ENCODE measurements at places on chromosomes 4 and X.
A peak's percentile ranks its signal among the peaks of the same experiment; 100 is the strongest.

- H3K4me1 ChIP-seq = no peaks in the 10 kb centered on the region
- no peaks in the 10 kb centered on the region for H3K27me3 ChIP-seq
These were observed 67.6 kb downstream of the SHOX start for GRCh38 chrX:698206-698605.

DNA sequence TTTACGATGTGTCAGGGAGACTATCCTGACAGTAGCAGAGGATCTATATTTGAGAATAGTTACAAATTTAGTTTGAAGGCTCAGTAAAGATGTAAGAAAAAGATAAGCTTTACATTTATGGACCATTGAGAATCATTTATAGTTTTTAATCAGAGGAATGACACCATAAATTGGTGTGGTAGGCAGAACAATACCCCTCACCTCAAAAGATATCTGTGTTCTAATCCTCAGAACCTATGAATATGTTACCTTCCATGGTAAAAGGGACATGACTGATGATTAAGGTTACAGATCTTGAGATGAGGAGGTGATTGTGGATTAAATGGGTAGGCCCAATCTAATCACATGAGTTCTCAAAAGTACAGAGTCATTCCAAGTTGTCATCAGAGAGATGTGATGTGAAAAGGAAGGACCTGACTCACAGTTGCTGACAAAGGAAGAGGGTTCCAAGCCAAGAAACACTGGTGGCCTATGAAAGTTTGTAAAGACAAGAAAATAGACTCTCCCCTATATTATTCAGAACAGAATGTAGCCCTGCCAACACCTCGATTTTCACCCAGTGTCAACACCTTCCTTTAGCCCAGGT is 27.0 kb downstream of the EREG start:
- no peaks in the 10 kb centered on the region for H3K27me3 ChIP-seq
- no peak overlapping the region for H3K4me3 ChIP-seq
- DNase-seq = no peak

DNA sequence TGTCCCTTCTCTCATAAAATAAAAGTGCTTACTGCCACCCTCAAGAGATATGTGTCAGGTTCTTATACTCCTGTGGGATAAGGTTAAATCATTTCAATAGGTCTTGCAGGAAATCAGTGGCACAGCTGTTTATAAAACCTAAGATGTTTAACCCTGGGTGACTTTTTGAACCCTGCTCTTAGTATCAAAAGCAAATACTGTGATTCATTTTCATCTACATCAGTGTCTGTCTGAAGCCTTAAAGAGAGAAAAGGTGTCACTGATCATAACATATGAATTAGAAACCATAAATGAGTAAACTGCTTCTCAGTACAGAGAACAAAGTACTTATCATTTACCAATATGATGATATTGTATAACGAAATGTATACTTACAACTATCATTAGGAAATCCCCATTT is 59.0 kb downstream of the CCSER1 start:
- no peaks in the 10 kb centered on the region for H3K36me3 ChIP-seq
- no peaks in the 10 kb centered on the region for H3K27me3 ChIP-seq

DNA sequence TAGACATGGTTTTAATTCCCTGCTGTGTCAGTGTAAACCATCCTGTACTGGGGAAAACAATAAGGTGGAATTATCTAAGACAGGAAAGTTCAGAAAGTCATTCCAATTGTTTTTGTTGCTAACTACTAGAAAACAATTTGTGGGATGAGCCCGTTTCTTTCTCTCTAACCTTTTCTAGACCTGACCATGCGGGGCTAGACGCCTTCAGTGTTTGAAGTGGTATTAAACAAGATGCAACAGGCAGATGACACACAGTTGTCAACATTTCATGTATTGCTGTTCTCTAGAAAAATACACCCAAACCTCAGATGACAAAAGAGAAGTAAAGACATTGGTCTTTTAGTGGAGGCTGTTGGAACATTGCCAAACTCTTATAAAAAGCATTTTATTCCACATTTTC is 105.7 kb downstream of the FRAS1 start:
- no peak for DNase-seq
- H3K36me3 ChIP-seq = no peaks in the 10 kb centered on the region
- no peak overlapping the region for H3K4me3 ChIP-seq
- H3K27me3 ChIP-seq = no peaks in the 10 kb centered on the region
- peak overlapping the region; percentile 2 for H3K27ac ChIP-seq
- no peaks in the 10 kb centered on the region for H3K4me1 ChIP-seq

- H3K36me3 ChIP-seq = no peaks in the 10 kb centered on the region
- H3K27ac ChIP-seq = no peak overlapping the region
- peaks cover under 1% of the 10 kb centered on the region for H3K4me1 ChIP-seq
- no peak overlapping the region for H3K4me3 ChIP-seq
- H3K27me3 ChIP-seq = no peaks in the 10 kb centered on the region
- no peak for DNase-seq
These were observed 523 bp upstream of the BTK start for GRCh38 chrX:101386542-101386885.

GRCh38 chr4:149264093-149264733 is 551.4 kb downstream of the IQCM start:
- no peaks in the 10 kb centered on the region for H3K36me3 ChIP-seq
- DNase-seq = peak; percentile 13
- H3K27ac ChIP-seq = no peak overlapping the region
- H3K4me1 ChIP-seq = no peaks in the 10 kb centered on the region

DNA sequence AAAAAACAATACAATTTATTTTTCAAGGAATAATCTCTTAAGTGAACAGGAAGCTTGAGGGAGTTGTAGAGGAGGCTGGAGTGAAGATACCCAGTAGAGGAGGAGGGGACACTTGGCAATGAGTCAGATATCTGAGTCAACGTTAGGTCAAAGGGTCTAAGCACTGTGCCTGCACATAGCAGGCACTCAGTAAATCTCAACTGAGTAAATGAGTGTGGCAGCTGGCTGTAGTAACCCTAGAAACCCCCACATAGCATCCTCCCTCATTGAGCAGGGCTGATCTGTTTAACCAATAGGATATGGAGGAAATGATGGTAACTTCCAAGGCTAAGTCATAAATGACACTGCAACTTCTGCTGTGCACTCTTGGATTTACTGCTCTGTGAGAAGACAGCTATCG is 186.0 kb upstream of the FAM241A start:
- no peaks in the 10 kb centered on the region for H3K4me1 ChIP-seq
- no peak overlapping the region for H3K27ac ChIP-seq
- no peaks in the 10 kb centered on the region for H3K27me3 ChIP-seq
- no peak for DNase-seq
- no peaks in the 10 kb centered on the region for H3K36me3 ChIP-seq
- no peak overlapping the region for H3K4me3 ChIP-seq

GRCh38 chrX:139739138-139739537 is 31.2 kb upstream of the MCF2 start:
- no peaks in the 10 kb centered on the region for H3K27me3 ChIP-seq
- no peak overlapping the region for H3K4me3 ChIP-seq
- no peaks in the 10 kb centered on the region for H3K36me3 ChIP-seq
- no peak overlapping the region for H3K27ac ChIP-seq
- H3K4me1 ChIP-seq = no peaks in the 10 kb centered on the region

DNA sequence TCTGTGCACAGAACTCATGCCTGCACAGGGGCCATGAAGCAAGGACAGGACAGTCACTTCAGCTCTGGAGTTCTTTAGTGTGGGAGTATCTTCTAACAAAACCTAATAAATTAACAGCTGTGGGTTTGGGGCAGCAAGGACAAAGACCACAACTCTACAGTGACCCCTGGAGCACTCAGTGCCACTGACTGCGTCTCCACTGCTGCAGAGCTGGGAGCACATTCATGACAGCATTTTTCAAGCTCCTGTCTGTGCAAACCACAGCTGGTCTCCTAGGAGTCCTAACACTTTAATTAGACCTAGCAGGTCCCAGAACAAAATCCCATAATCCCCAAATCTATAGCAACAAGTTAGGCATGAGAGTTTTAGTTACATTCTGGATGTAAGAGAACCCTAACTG is 76.5 kb downstream of the RTL9 start:
- no peak overlapping the region for H3K27ac ChIP-seq
- no peaks in the 10 kb centered on the region for H3K36me3 ChIP-seq
- DNase-seq = no peak
- no peak overlapping the region for H3K4me3 ChIP-seq
- H3K27me3 ChIP-seq = no peaks in the 10 kb centered on the region

DNA sequence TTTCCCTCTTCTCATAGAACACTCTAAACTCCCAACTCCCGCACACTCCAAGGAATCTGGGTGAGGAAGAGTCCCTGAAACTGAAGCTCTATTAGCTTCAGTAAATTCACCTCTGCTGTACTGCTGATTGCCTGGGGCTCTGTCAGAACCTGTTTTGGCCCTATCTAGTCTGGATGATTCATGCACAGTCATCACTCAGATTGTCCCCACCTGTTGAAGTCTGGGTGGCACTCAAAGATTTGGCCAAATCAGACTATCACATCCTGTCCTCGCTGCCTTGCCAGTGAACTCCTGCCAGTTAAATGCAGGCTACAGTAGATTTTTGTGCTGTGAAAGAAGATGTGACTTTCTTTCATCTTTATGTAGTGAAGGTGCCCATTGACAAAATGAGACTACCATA is 63.5 kb upstream of the EMCN start:
- no peaks in the 10 kb centered on the region for H3K27me3 ChIP-seq
- no peak for DNase-seq
- H3K27ac ChIP-seq = no peak overlapping the region
- H3K36me3 ChIP-seq = no peaks in the 10 kb centered on the region
- H3K4me1 ChIP-seq = no peaks in the 10 kb centered on the region
- no peak overlapping the region for H3K4me3 ChIP-seq

- H3K27me3 ChIP-seq = no peaks in the 10 kb centered on the region
- H3K27ac ChIP-seq = no peak overlapping the region
- DNase-seq = peak; percentile 67
- peaks cover 9% of the 10 kb centered on the region for H3K4me1 ChIP-seq
These were observed 35.7 kb downstream of the HAND2 start for GRCh38 chr4:173494013-173494970.

GRCh38 chr4:142202404-142203332 is 566.3 kb downstream of the IL15 start:
- no peak for DNase-seq
- H3K4me1 ChIP-seq = no peaks in the 10 kb centered on the region
- H3K27me3 ChIP-seq = no peaks in the 10 kb centered on the region
- H3K36me3 ChIP-seq = no peaks in the 10 kb centered on the region

- no peak overlapping the region for H3K4me3 ChIP-seq
- no peak overlapping the region for H3K27ac ChIP-seq
- H3K36me3 ChIP-seq = no peaks in the 10 kb centered on the region
- H3K27me3 ChIP-seq = no peaks in the 10 kb centered on the region
- DNase-seq = peak; percentile 8
- peaks cover 16% of the 10 kb centered on the region for H3K4me1 ChIP-seq
These were observed 59.4 kb upstream of the ADRA2C start for GRCh38 chr4:3706565-3707422.
